ENCODE measurements at places on chromosomes 16 and 17.

- no peak for DNase-seq
These were observed 65.0 kb downstream of the MRM3 start for GRCh38 chr17:846901-847843.

- peak; percentile 71 for DNase-seq
These were observed 5.1 kb upstream of the KLHL36 start for GRCh38 chr16:84643180-84643583.

DNA sequence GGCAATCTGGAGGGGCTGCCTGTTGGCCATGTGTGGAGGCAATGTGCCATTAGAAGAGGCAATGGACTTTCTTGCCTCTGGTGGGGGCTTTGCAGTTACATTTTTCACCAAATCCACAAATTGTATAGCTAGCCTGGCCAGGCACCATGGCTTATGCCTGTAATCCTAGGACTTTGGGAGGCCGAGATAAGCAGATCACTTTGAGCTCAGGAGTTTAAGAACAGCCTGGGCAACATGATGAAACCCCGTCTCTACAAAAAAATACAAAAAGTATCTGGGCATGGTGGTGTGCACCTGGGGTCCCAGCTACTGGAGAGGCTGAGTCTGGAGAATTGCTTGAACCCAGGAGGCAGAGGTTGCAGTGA is 2.7 kb upstream of the RNF112 start:
- no peak for DNase-seq

DNA sequence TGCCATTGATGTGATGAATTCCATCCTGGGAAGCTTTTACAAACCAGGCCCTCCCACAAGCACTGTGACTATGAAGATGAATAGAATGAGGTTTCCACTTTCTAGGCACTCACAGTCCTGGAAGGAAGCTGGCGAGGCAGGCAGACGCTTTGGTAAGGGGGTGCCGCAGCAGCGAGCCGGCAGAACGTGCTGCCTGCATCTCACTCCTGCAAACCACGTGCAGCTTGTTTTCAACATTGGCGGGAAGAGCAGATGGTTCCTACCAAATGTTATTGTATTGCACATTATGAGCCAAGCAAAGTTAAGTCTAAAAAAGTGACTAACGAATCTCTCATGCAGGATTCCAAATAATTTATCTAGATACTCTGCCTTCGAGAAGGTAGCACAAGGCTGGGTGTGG is 3.7 kb upstream of the DNAI2 start:
- DNase-seq, result no peak

- DNase-seq, result no peak
These were observed 430 bp downstream of the TSEN54 start for GRCh38 chr17:75516619-75517296.

DNA sequence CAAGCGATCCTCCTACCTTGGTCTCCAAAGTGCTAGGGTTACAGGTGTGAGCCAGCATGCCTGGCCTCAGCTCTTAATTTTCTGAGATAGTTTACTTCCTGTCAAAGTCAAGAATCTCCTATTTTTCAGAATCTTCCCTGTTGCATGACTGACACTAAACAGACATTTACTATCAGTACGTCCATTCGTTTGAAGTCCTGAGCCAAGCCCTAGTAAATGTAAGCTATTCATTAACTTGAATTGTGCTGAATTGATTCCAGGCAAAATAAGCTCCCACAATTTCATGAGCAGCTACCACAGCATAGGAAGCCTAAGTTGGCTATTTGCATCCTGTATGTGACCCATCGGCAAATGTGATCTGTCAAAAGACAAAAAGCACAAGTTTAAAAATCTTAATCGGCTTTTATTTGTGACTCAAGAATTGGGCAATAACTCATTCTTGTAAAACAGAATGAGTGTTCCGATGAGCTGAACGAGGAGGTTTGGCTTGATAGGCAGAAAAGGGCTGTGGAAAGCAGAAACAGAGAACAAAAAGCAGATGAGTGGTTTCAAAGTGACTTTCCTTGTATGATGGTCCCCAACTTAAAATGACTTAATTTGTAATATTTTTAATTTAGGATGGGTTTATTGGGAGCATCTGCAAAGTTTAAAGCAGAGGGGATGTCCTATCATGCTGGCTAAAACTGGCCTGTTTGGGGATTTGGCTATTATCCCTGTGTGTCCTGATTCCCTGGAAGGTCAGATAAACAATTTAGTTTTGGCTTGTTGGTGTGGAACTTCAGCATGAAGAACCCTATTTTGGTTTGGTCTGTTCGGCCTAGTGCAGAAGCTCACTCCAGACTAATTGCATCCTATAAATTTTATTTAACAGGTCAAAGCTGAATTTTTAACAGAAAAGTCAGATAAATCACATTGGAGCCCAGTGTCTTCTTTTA is 14.2 kb downstream of the RNF112 start:
- no peak for DNase-seq

DNA sequence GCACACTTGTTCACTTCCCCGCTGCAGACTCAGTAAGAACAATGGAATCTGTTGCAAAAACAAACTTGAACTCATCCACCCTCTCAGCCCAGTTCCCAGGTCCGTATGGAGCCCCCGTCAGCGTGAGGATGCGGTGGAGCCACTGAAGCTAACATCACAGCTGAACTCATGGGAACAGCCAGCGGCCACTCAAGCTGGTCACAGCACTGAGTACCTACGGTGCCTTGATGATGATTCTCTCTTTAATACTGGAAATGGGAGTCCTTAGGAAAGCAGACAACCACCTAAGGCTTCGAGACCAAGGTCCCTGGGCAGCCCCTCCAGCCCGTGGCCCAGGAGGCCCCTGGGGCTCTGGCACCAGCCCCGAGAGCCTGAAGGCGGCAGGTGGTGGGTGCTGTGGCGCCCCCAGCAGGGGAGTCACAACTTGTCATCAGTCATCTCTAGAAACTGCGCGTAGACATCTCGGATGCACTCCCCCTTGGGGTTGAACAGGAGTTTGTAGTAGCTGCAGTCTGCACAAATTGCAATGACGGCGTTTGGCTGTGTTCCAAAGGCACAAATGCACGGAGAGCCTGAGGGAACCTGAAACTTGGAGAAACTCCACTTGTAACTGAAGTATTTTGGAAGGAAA is 31.0 kb upstream of the RHOT1 start:
- peak; percentile 33 for DNase-seq

- no peak for DNase-seq
These were observed 2.4 kb downstream of the PPM1D start for GRCh38 chr17:60602385-60602742.

DNA sequence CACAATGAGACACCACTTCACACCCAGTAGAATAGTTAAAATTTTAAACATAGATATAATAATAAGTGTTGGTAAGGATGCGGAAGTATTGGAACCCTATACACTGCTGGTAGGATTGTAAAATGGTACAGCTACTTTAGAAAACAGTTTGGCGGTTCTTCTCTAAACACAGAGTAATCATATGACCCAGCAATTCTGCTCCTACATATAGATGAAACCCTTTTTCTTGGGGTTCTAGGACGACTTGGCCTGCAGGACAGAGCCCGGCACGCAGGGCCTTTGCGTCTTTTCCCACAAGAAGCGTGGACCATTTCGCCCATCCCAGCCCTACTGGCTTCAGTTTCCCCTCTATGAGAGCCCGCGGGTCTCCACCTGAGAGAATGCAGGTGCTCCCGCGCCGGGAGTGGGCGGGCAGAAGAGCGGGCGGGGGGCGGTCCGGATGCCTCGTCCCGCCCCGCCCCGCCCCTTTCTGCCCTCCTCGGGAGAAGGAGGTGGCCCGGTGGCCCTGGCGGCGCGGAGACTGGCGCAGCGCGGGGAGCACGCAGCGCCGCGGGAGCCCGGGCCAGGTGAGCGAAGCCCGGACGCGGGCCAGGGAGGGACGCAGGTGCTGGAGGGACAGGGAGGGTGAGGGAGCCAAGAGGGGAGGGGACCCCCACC is at the start of gene SDR42E2:
SDR42E2 (plus strand) TSS at position 508 of the 657 bp plus-strand sequence. CDS start 3,077 bp downstream, outside the sequence.
- no peak for DNase-seq

DNA sequence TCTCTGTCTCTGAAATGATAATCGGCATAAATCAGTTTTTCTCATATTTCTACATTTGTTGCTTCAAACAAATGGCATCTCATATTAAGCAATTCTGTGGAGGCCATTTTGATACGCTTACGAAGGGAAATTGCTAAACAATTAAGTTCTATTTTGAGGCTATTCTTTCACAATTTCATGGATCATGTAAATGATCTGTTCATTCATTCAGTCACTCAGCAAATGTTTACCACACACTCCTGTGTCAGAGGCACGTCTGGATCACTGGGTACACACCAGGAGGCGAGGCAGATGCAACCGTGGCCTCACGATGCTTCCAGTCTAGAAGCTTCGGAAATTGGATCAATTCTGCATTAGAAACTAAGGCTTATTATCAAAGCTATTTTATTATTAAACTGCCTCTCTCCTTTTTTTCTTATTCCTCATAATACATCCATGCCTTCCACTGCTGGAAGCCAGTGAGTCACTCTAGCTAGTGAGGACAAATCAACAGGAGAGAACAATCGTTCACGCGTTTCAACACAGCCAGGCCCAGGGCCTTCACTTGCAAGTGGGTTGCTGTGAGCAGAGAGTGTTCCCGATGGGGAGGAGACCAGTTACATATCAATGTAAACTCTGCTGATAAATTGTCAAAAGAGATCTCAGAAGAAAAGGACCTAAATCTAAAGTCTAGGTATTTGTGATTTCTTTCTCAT is 11.3 kb upstream of the SLC39A11 start:
- DNase-seq, result no peak

- DNase-seq, result no peak
These were observed 75.6 kb downstream of the ABR start for GRCh38 chr17:1104222-1104621.

Measured in AG04450 (cell line).